ENCODE measurements at places on chromosomes 6 and 20.

- no peak for DNase-seq
Measured at GRCh38 chr6:776528-776931, 83.6 kb upstream of the EXOC2 start.

DNA sequence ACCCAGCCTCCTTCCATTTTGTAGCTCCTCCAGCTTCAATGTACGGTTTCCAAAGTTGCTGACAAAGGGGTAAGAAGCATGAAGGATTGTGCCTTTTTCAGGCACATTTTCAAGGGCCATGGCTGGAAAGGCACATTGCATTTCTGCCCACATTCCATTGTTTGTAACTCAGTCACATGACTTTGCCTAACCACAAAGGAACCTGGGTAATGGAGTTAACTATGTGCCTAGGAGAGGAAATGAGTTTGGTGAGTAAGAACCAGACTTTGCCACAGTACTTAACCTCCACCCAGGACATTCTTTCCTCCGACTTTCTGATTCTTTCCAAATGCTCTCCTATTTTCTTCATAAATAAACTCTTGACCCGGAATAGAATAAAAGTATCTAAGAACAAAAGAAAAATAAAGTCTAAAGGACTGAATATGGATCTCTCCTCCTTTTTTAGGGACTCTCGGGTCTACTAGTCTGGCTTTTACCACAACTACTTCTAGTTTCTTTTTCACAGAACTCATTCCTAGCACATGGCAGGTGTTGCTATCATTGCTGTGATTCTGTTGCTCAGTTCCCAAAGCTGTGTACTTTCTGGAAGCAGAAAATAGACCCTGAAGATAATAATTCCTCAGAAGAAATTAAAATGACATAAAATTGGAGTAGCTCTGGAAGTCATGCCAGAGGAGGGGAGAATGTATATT lies 81.5 kb upstream of the ISM1 start:
- DNase-seq, result no peak

GRCh38 chr20:48846516-48847492 lies 19.0 kb upstream of the PREX1 start:
- peak; percentile 42 for DNase-seq

GRCh38 chr20:5825130-5825719 lies 75.0 kb downstream of the SHLD1 start:
- DNase-seq, result no peak

DNA sequence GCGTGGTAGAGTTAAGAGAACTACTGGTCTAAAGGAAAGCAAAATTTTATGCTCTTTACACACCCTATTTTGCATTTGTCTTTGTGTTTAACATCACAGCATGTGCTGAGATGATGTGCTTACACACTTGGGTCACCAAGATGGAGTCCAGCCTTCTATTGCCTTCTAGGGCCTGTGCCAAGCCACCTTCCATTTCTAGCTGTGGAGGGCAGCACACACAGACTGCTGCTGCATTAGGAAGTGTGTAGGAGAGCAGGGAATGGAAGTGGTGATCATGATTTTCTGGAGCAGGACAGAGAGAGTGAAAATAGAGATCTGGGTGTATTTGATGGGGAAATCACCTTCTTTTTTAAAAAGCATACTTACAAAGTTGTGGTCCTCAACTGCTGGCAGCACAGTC lies 191.6 kb downstream of the SOX4 start:
- DNase-seq, result no peak

- DNase-seq, result no peak
Measured at GRCh38 chr6:158715330-158716311, 65.8 kb downstream of the SYTL3 start.

DNA sequence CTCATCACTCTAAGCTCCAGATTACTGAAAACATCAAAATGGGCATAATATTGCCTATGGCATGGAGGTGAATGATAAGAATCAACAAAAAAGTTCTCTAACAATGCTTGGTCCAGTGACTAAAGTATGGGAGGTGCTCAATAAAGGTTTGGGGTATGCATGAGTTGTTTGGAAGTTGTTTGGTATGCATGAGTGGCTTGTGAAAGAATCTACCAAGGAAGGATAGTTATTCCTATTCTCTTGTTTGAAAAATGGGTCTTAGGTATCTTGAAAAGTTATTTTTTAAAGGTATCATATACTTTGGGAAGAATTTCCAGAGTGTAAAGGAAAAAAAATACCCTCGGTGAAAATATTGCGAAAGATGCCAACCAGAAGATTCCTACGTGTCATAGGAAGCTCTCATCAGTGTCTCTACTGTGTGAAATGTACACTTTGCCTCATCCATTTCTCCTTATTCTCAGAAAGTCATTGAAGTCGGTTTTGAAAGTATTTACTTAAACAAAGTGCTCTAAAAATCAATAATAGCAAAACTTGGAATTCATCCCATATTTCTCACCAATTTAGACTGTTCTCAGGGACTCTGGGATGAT lies 449.8 kb downstream of the ADGRB3 start:
- DNase-seq, result no peak

DNA sequence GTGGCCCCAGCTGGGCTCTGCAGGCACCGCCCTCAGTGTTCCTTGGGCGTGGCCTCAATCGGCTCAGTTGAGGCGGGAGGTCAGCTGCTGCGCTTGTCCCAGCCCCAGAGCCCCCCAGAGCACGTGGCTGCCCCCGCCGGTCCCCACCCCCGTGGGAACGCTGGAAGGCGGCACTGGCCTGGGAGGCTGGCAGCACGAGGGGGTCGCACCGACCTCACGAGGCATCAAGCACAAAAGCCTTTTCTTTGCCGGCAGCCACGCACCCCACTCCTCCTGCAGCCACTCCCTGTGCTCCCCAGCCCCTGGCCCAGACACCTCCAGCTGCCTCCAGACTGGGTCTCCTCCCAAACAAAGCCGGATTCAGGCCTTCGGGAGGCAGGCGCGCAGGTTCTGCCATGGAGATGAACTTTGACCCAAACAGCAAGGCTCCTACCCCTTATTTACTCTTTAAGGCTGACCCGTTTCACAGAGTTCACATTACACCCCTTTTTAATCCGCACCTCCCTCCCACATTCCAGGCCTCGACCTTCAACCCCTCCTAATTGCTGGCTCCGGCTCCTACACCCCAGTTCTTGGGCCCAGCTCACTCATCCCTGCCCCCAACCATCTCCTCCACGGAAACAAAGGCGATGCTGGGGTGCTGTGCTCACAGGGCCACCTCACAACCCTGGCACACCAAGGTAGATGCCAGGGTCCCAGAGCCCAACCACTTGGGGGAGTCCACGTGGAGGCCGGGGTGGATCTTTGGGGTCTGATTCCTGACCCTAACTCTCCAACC lies 111.7 kb downstream of the NOL4L start:
- no peak for DNase-seq

GRCh38 chr20:17644451-17644850 lies 37.6 kb downstream of the RRBP1 start:
- no peak for DNase-seq

DNA sequence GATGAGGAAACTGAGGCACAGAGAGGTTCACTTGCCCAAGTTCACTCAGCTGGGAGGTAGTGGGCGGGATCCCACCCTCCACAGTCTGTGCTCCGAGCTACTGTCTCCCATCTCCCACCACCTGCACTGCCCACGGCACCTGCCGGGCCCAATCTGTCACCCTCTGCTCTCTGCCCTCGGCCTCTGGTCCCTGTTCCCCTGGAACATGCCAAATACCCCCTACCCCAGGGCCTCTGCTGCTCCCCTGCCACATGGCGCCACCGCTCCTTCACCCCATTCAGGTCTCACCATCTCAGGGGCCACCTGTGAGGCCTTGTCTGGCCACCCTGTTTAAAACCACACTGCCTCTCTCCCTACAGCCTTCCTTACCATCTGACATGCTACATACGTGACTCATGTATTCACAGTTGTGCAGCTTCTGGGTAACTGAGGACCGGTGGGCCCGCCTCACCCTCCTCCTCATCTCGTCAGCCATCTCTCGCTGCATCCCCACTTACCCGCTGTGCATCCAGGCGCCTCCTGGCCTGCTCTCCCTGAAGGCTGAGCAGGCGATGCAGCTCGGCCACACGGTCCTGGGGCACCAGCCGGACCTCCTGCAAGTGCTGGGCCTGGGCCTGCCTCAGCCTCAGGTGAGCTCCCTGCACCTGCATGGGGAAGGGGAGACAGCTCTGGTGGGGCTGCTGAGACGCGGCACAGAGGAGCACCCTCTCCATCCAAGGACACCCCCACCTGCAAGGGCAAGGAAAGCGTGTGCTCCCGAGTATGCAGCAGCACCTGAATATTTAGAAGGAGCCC lies 50.6 kb downstream of the GINS1 start:
- no peak for DNase-seq

DNA sequence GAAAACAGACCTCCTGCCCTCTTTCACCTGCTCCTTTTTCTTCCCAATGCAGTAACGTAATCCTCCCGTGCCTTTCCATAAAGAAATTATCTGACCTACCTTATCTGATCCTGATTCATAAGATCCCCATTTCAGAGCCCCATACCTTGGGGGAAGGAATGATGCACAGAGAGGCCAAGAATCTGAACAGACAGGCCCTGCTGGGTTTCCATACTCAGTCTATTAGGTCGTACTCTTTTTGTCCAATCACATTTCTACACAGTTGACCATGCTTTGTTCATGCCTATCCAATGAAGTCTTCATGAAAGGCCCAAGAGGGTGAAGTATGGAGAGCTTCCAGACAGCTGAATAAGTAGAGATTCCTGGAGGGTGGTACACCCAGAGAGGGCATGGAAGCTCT lies 25.3 kb downstream of the SRPK1 start:
- no peak for DNase-seq

GRCh38 chr6:158497620-158498019 lies 62.3 kb upstream of the TMEM181 start:
- no peak for DNase-seq

GRCh38 chr20:48523191-48523995 lies 304.4 kb downstream of the PREX1 start:
- DNase-seq, result no peak

- no peak for DNase-seq
Measured at GRCh38 chr20:57048027-57048869, 218.2 kb downstream of the BMP7 start.

DNA sequence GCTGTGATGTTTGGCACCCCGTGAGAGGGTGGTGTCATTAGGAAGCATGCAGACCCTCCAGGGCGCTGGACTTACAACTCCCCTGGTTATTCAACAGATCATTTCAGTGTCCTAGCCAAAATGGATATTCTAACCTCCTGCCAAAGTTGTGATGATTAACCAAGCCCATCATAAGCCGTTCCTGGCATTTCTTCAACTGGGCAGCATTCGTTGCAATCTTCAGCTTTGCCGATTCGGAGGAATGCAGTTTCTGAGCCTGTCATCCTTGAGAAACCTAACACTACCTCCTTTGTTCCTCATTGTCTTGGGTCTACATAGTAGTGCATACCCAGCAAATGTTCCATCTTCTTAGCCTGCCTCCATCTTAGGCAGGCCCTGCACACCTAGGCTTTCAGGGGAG lies 79.2 kb upstream of the MAP3K4 start:
- DNase-seq, result no peak

DNA sequence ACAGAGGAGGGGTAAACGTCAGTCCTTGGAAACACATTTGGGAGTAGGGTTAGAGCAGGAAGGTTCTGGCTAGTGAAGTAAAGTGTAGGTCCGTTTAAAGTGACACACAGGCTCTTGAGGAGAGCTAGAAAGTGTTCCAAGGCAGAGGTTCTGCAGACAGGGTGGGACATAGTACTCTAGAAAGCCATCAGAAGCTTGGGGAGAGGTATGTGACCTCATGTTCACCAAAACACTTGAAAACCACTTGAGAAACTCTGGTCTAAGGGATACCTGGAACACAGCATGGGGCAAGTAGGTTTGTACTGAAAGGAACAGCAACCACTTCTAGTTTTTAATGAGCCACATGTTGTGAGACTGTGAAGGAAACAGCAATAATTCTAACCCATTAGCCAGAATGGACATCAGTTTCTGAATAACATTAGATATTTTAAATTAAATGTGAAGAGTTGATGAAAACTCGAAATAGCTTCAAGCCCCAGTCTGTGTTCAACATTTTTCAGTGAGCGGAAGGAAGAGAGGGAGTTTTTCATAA lies 49.0 kb downstream of the SOBP start:
- DNase-seq, result no peak

- no peak for DNase-seq
Measured at GRCh38 chr20:61753987-61754956, 311.4 kb downstream of the TAF4 start.

- DNase-seq, result no peak
Measured at GRCh38 chr6:84707171-84707570, 57.2 kb downstream of the TBX18 start.

- no peak for DNase-seq
Measured at GRCh38 chr6:136517002-136517401, 33.2 kb downstream of the MAP7 start.

DNA sequence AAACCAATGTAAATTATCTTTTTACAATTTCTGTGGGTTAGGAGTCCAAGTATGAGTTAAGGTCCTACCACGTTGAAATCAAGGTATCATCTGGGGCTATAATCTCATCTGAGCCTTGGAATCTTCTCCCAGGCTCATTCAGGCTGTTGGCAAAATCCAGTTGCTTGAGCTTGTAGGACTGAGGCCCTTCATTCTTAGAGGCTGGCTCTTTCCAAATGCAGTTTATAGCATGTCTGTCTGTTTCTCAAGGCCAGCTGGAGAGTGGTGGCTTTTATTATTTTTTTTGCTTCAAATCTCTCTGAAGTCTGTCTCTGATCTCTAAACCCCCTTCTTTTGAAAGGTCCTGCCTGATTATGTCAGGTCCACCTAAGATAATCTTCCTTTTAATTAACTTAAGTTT lies 177.2 kb upstream of the ASCC3 start:
- DNase-seq, result no peak

GRCh38 chr20:58650776-58651558 lies at the start of gene STX16:
TSS of gene STX16 (plus strand) at chr20:58651283. CDS start at chr20:58652007, 724 bp downstream.
- DNase-seq, result peak; percentile 85

- DNase-seq, result no peak
Measured at GRCh38 chr20:51700809-51701285, 67.3 kb downstream of the ATP9A start.

- no peak for DNase-seq
Measured at GRCh38 chr6:246352-246751, 45.9 kb upstream of the DUSP22 start.
